ENCODE measurements at places on chromosomes 1 and 21. TPM values are rescaled to one million over a fixed set of nuclear protein-coding genes. Genes with fewer than 3 reads are reported as not detected.

DNA sequence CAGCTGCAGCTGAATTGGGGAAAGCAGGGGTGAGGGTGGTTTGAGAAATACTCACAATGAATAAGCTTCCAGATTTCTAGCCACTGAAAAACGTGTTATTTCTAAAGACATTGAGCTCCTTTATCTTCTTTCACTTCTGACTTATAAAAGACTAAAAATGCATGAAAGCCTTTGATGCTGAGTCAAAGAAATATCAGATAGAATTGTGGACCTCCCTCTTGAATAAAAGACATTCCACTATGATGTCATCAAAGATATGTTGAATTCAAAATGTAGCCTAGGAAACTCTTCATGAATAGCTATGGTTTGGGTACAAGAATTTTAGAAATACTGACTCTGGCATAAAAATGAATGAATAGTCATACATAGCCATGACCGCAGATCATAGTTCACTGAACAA lies 44.7 kb upstream of the COL24A1 start:
- DNase-seq = no peak

RXFP4 gene
- polyA plus RNA-seq = 0.21 TPM

REN gene
- 78.4 TPM for polyA plus RNA-seq

RASAL2 gene
- polyA plus RNA-seq = 19.3 TPM

PRELP gene
- polyA plus RNA-seq = 7.5 TPM

- no peak for DNase-seq
Measured at GRCh38 chr1:25544819-25545218, 1.4 kb downstream of the LDLRAP1 start.

DNA sequence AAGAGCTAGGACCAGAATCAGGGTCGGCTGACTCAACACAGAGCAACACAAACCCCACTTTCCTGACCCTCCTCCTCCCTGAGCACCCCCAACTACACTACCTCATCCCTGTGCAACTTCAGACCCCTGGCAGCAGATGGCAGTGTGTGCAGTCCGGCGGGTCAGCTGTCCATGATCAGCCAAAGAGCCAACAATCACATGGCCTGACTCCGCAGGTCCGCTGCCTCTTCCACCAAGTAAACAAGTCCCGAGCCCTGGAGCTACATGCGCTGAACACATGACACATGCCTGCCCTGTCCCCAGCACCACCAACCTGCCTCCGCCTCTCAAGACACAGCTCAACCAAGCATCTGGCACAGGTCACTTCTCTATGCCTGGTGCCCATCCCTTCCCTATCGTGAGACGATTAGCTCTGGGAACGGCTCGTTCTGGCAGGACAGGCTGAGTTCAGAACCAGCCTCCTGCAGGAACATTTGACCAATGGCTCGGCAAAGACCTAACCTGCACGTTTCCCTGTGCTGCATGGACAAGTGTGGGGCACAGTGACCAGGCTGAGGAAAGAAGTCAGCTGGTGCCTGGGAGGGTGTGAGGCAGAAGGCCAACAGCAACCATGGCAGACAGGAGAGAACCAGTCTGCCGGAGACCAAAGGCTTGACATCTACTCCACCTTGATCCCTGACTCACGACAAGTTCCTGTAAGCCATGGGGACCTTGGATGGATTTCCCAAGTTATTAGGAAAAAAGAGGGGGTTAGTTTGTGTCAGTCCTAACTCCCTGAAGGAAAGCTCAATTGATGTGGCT lies 60.3 kb downstream of the CD46 start:
- no peak for DNase-seq

- DNase-seq = no peak
Measured at GRCh38 chr1:3777647-3778589, 5.4 kb downstream of the SMIM1 start.

SIM2 gene
- 31.9 TPM for polyA plus RNA-seq

- DNase-seq = no peak
Measured at GRCh38 chr1:243786531-243786930, 63.5 kb downstream of the AKT3 start.

TEX38 gene
- 0.51 TPM for polyA plus RNA-seq

DNA sequence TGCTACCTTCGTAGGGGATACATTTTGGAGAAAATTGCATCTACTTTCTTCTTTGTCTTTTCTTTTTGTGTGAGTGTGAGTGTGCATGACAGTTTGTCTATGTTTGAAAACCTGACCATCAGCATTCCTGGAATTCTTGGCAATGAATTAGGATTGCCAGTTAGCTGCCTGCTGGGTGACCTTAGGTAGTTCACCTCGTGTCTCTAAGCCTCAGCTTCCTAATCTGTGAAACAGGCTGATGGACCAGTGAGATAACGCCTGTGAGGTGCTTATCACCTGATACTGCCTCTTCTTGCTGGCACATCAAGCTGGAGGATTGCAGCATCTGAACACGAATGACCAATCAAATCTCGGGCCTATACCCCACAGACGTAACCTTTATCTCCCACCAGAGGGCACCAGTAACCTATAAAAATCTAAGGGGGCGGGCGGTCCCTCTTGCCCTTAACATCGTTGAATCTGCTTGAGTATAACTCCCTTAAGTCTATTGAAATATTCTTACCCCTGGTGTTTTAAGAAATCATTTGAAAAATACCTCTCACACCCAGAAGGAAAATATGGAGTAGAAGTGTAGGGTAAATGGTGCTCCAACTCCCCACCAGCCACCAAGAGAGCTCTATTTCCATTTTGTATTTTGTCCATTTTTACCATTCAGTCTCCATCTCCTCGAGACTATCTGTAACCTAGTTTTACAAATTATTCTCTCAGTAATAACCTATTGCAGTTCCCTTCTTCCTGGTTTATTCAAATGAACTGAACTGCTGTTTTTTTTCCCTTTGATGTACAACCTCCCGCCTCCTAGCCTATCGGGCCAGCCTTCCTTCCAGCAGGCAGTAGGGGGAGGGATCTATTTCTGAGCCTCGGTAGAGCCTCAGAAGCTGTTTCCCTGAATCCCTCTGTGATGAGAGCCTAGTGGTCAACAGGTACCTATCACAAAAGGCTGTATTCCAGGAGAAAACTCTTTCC lies 49.7 kb downstream of the MDM4 start:
- DNase-seq = peak; percentile 47

- no peak for DNase-seq
Measured at GRCh38 chr1:112396653-112397471, 848 bp downstream of the CTTNBP2NL start.

DNA sequence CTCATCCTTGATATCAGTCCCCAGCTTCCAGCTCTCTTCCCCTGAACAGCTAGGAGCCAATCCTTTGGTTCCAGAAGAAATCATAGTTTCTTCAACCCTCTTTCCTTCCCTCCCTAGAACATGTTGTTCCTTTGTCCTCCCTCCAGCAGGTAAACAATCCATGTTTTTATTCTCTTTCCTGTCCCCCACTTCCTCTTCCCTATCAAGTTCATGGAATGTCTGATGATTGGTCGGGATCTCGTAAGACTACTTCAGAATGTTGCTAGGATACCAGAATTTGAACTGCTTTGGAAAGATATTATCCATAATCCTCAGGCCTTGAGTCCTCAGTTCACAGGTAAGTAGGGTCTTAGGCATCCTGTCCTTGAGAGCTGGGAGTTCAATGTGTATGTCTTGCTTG lies 23.1 kb upstream of the SLC27A3 start:
- DNase-seq = no peak

DNA sequence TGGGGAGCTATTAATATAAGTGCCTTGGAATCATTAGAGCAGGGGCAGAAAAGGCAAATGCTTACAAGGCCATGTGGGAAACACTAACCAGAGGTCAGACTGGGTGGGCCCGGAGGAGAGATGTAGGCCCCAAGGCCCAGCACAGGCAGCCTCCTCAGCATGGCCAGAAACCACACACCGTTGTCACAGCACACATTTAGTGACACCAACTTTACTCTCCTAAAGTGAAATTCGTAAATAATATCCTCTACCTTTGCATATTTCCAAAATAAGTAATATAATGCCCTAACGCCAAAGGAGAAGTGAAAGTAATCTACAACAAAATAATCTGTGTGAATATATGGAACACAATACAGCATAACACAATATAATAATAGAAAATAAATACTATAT lies 62.6 kb downstream of the KIF21B start:
- DNase-seq = no peak

DNA sequence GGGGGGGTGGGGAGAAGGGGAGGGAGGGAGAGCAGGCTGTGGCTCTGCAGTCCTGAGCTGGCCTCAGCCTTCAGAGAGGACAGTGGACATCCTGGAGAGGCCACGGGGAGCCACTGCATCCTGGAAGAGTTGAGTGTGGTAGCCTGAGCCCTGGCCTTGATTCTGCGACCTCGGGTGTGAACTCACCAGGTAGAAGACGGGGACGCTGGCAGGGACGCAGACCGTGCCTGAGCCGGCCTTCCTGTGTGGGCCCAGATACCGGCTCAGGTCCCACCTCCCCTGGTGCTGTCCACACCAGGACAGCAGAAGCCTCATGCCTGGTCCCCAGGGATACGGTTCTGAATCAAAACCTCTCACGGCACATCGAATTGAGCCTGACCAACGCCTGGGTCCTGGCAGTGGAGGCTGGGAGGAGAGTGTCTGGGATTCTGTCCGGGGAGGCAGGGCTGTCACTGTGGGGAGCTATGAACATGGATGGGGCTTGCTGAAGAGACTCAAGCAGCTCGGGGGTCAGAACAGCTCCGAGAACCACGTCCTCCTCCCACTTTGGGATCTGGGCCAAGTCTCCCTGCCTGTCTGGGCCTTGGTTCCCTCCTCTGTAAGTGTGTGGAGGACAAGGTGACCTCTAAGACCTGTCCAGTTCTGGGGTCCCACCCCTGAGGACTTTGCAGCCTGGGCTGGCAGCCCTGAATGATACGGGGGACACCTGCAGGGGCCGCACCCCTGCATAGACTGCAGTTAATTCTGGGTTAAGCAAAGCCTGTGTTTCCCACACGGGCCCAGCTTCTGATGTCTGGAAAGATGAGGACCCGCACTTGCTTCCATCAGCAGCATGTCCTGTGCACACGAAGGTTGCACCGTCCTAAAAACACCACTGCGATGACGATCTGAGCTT lies 30.4 kb downstream of the RRP1 start:
- DNase-seq = no peak

DNA sequence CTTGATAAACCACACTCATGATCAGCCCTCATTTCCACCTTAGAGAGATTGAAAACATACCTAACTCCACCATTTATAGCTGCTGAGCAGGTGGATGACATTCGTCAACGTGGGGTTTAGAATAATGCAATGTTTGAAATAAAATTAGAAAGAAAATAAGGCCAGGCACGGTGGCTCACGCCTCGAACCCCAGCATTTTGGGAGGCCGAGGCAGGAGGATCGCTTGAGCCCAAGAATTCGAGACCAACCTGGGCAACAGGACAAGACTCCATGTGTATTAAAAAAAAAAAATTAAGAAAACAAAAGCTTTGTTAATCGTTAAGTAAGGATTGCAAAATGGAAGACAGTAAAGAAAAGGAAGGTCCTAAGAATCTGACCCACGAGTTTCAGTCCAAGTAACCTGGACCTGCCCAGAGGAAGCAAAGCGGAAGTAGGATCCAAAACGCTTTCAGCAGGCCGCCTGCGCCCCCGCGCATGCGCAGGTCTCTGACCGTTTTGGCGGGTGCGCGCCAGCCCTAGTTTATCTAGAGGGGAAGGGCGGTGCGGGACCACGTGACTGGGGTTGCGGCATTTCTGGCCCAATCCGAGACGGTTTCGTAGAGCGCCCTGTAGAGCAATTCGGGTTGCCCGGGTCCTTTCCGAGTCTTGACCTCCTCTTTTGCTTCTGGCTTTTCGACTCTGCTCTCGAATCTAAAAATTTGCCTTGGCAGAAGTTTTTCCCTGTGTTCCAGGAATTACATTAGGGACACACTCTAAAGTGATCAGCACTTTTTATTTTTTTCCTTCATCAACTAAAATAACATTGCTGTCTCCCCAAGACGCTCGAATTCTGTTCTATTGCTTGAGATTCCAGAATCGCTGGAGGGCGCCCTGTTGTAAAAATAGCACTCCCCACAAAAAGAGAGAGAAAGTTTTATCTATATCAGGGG lies 22.5 kb downstream of the ANP32E start:
- DNase-seq = peak; percentile 87

Data from right renal pelvis (tissue), 4 donors.